ENCODE measurements at places on chromosomes 2 and 18. TPM values are rescaled to one million over a fixed set of nuclear protein-coding genes. Genes with fewer than 3 reads are reported as not detected.

DNA sequence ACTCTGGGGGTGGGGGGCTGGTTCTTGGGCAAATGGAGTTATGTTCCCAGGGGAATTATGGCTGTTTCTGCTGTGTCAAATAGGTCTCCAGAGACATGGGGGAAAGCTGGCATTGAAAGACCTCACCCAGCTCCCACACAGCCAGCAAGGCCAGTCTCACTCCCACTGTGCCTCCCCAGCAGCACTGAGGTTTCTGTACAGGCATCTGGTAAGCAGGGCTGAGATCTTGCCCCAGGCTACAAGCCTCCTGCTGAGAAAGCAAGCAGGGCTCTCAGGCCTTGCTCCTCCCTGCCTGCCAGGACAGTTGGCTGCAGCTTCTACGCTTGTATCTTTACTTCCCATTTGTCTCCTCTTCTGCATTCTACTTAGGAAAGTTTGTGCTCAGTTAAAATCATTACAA, 50.5 kb upstream of the FHOD3 start:
- no peak for DNase-seq

GRCh38 chr2:240886023-240886565, 9.9 kb downstream of the MAB21L4 start:
- DNase-seq = no peak

DNA sequence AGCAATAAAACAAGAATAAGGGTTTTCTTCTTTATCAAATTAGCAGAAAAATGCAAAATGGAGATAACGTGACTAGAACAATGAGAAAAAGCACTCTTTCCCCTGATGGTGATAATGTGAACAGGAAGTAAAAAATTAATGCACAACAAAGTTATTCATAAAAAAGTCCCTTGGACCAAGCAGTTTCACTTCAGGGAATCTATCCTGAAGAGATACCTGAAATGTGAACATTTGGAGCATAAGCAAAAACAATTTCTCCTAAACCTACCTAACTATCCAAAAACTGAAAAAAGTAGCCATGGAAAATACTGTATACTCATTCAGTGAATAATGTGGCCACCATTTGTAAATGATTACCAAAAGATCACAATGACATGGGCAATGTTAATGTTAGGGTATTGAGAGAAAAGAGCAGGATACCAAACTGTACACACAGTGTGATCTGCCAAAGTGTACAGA, 48.7 kb downstream of the TRIP12 start:
- no peak for DNase-seq

The CDCA7 gene
- total RNA-seq = 2.4 TPM

GRCh38 chr18:61765097-61765496, 127.7 kb downstream of the RNF152 start:
- DNase-seq = no peak

DNA sequence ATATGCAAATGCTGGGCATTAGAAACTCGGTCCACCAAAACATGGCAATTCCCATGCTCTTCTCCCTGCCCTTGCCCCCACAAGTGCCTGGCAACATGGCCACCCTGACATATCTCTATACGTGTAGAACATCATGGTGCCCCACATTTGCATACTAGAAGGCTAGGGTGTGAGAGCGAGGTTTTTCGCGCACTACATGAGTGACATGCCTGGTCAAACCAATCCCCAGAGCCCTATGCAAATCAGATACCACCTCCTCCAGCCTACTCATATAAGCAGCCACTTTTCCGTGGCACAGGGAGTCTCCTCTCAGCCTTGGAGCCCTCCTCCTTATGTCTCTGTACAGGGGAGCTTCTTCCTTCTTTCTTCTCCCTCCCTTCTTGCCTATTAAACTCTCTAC, 296.1 kb upstream of the GULP1 start:
- no peak for DNase-seq

The KLHL41 gene
- 1.6 TPM for total RNA-seq

DNA sequence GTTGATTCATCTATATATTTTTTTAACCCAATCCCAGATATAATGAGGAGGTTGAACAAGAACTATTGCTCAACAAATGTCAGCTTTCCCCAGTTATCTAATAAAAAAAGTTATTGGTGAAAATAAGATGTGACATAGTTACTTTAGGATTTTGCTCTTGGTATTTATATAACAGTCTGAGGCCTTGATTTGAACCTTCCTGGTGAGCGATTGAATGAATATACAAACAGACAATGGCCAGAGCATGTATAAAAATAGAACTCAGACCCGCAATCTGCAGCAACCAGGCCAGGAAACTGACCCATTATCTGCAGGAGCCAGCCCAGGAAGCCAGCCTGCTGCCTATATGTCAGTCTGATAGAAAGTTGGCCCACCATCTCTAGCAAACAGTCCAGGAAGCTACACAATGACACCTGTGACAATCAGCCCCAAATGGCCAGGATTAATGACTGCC, 81.6 kb downstream of the HS6ST1 start:
- DNase-seq = no peak

DNA sequence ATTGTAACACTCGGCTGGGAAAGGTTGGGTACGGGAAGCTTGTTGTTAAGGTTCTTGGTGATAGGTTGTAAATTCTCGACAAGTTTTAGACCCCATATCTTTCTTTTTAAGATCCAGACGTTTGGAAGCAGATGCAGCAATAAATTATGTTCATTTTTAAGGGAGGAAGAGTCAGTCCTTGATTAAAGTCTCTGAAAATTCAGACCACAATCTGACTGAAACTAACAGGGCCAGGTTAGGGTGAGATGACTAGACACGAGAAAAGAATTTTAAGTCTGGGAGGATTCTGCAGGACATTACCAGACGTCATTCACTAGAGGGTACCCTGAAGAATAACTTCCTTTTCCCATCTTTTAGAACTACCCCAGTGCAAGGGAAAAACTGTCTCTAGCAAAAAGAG, 16.1 kb downstream of the WIPF1 start:
- DNase-seq = no peak

GRCh38 chr2:66721776-66722175, 286.9 kb downstream of the MEIS1 start:
- DNase-seq = no peak

DNA sequence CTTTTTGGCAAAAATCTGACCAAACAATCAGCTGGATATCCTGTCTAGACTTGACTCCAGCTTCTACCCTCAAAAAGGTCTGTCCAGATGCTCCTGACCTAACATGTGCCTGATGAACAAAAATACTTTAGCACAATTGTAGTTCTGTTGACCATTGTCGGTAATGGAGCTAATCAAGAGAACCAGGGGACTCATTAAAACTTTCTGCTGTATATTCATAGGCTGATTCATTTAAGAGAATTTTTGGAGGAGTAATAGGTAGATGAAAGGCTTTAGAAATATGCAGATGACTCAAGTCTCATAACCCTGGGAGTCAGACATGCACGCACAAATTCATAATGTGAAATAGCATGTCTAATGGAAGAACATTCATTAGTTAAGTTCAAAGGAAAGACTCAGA, 514.2 kb downstream of the TXNL1 start:
- no peak for DNase-seq

All from lung (tissue), 17 donors.